ENCODE measurements at places on chromosomes 11 and 22.

GRCh38 chr11:62157603-62158002 lies 32.4 kb upstream of the SCGB1D1 start:
- H3K4me3 ChIP-seq = no peak overlapping the region
- no peaks in the 10 kb centered on the region for H3K4me1 ChIP-seq

DNA sequence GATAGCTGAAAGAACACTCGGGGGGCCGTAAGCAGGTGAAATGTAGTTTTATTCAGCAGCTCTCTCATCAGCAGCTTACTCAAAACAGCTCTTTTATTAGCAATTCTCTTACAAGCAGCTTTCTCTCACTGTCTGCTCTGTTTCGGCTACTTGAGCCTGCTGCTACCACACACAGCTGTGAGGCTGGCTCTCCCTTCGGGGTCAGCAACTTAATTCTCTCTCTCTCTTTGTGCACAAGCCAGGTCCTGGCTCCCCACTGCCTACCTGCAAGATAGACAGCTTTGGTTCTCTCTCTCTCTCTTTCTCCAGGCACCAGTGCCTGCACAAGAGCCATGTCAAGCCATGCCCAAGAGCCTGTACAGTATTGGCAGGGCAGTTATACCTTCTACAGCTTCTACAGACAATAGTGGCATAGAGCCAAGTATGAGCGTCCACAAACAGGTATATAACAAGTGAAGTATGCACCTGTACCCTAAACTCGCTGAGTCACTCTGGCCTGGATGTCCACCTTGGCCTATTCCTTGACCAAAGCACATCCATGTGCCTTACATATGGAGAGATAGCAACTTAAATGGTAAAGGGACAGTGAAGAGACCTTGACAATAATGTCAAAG lies 110.8 kb downstream of the MTNR1B start:
- no peaks in the 10 kb centered on the region for H3K4me1 ChIP-seq
- no peak for DNase-seq
- no peak overlapping the region for H3K27ac ChIP-seq
- no peak overlapping the region for H3K4me3 ChIP-seq

DNA sequence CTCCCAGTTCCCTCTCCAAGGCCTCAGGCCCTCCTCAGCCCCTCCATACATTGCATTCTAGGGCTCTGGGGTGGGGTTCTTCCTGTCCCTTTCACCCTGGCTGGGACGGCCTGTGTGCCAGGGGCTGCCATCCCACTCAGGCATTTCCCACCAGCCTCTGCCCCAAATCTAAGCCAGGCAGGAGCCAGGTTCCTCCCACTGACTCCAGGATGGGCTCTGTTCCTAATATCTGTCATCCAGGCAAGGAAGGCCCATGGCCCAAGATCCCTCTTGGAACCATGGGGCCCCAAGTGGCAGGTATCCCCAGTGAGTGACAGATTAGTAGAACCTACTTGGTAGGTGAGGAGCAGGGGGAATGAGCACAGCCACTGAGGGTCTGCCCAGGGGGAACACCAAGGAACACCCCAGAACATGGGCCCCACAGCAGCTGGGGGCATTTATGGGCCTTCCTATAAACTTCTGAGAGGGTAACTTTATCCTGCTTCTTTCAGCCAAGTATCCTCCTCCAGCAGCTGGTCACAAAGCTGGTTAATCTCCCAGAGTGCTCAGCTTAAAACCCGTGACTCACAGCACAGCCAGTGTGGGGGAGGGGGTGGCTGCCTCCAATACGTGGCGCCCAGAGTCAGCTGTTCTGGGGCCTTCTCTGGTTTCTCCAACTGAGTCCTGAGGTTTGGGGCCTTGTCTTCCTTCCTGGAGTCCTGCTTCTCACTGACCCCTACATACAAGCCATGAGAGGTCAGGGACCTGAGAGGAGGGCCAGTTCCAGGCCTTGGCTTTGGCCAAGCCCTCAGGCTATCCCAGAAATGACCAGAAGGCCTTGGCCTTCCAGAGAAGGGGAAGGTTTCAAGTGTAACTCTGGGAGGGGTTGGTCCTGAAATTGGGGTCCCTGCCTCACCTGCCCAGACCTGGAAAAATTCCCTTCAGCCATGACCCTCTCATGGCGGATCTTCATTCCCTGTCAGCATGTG lies 19.9 kb upstream of the MYOD1 start:
- no peak overlapping the region for H3K4me3 ChIP-seq
- no peak for DNase-seq
- H3K36me3 ChIP-seq = peaks cover 1% of the 10 kb centered on the region
- no peaks in the 10 kb centered on the region for H3K4me1 ChIP-seq
- H3K27me3 ChIP-seq = peaks cover 35% of the 10 kb centered on the region
- H3K27ac ChIP-seq = no peak overlapping the region

DNA sequence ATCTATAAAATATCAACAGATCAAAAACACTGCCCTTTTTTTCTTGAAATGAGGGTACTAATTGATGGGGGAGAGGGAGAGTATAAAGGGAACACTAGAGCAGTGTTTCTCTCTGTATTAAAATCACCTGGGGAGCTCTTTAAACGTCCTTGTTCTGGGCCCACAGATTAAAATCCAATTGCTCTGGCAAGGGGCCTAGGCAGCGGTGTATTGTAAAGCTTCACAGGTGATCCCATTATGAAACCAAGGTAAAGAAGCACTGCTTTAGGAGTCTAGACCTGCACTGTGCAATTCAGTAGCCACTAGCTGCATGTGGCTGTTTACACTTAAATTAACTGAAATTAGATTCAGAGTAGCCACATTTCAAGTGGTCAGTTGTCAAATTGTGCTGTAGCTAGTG lies 3.0 kb downstream of the AQP11 start:
- H3K27ac ChIP-seq = no peak overlapping the region
- no peaks in the 10 kb centered on the region for H3K36me3 ChIP-seq
- peaks cover 26% of the 10 kb centered on the region for H3K4me1 ChIP-seq
- no peak for DNase-seq

DNA sequence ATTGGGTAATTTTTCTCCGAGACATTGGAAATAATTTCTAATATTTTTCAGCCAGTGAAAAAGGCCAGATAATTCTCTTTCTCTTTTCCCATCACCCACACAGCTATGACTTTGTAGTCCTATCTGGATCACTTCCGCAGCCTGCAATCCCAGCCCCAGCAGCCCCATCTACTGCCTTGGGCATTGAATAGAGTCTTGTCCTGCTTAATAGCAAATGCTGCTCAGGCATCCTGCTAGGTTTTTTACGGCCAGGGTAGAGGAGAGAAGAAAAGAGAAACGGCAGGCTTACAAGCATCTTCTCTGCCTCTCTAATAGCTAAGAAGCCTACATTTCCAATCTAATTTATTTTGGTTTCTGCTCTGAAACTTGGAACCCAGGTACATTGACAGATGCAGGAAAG lies 154.3 kb upstream of the B3GAT1 start:
- H3K36me3 ChIP-seq = no peaks in the 10 kb centered on the region
- H3K27ac ChIP-seq = no peak overlapping the region
- H3K4me3 ChIP-seq = no peak overlapping the region
- no peaks in the 10 kb centered on the region for H3K4me1 ChIP-seq
- peaks cover 6% of the 10 kb centered on the region for H3K27me3 ChIP-seq
- no peak for DNase-seq

Measured in activated T-cell treated with anti-CD3 and anti-CD28 coated beads, Interleukin-2, amount 50 U/mL, for 72 hours (primary cell).